Panc1 (cell line): ENCODE measurements at places on chromosomes 5 and 9.

GRCh38 chr5:76524868-76525267 lies 98.3 kb downstream of the F2RL2 start:
- DNase-seq, result no peak

DNA sequence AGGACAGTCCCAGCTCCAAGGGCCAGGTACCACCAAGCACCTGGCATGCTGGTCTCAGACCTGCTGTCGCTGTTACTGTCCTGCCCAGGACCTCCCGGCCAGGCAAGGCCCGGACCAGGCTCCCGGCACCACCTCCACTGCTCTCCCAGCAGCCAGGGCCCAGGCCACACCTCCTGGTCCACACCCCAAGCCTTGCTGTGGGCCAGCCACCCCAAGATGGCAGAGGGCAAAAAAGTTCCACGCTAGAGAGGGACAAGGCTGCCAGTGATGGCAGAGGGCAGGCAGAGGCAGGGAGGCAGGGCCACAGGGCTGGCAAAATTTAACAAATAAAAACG lies 1.1 kb downstream of the DNLZ start:
- DNase-seq, result no peak

DNA sequence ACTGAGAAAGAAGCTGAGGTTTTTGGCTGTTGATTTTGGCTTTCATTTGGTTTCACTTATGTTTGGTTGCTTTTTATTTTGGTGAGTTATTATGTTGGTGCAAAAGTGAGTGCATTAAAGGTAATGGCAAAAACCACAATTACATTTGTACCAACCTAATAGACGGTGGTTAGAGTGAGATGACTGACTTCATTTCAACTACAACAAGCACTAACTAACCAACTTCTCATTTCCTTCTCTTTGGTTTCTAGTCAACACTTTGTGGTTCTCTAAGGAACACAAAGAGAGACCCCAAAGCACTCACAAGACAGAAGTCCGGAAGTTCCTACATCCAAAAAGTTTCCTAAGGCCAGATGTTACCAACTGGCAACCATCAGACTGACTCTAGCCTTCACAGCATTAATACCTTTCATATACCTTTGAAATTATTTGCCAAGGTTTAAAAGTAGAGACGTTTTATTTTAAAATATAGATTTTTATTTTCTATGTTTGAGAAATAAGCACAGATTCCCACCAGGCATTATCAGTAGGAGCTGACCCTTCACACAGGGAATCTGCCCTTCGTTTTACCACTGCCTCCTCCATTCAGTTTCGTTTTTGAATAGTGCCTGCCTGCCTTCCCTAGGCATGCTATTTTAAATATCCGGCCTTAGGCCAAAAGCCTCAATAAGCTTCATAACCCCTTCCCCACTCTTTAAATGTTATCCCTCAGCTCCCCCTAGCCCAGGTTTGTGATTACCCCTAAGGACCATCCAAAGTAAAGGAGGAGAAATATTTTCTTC lies 301.1 kb upstream of the PTGER4 start:
- no peak for DNase-seq

- DNase-seq, result no peak
Measured at GRCh38 chr5:148859703-148860102, 33.3 kb downstream of the ADRB2 start.

DNA sequence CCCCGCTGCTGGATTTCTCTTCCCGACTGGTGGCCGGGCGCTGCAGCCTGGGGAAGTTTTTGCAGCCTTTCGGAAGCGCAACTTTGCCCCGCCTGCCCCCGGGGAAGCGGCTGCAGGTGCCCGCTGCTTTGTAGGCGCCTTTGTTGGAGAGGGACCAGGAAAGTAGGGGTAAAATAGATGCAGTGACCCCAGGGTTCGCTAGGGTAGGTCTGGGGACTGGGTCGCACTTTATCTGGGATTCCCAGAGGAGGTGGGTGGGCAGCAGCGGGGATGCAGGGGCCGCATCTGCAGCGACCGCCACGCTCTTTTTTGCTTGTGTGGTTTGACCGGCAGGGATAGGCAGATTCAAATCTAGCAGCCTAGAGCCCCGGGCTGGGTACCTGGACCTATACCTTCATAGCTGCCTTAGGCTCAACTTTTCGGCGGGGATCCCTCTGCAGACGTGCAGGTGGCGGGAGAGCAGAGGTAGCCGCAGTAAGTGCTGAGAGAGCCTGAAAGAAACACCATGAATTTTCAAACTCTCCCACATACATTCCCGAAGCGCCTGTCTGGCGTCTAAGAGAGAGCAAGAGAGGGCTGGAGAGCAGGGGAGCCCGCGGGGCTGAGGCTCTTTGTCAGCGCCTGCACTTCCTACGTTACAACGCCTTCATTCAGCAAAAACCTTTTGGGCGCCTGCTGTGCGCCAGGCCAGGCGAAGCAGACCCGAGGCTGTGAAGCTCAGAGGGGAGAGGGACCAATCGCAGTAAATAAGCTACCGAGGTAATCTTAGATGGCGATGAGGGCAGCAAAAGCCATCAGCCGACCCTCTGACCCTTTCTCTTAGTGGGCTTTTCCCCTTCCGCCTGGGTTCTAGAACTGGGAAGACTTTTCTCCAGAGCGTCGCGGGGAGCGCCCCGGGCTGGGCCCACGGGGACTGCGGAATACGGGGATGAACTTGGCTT lies 642 bp downstream of the SV2C start:
- DNase-seq, result no peak

DNA sequence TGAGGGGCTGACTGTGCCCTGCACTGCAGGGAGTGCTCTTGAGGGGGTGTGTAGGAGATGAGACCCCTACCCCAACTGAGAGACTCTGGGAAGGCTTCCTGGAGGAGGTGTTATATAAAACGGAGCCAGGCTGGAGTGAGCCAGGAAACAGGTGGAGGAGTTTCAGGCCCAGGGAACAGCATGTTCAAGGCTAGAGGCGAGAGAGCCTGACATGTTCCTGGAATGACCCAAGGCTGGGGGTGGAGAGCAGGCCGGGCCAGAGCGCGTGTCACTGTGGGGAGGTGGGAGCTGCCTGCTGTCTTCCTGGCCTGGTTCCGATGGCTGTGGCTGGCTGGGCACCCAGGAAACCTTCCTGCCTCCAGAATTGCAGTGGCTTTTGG lies 48.7 kb downstream of the RXRA start:
- no peak for DNase-seq

GRCh38 chr9:109027176-109027575 lies 13.9 kb upstream of the CTNNAL1 start:
- DNase-seq, result no peak

GRCh38 chr5:125372694-125373631 lies 626.5 kb upstream of the ZNF608 start:
- DNase-seq, result no peak

GRCh38 chr5:21831145-21831787 lies 1021.9 kb downstream of the CDH12 start:
- no peak for DNase-seq

- no peak for DNase-seq
Measured at GRCh38 chr5:155839251-155840037, 487.5 kb upstream of the SGCD start.

- no peak for DNase-seq
Measured at GRCh38 chr9:27460226-27461023, 63.7 kb upstream of the IFNK start.

GRCh38 chr5:79837761-79838551 lies 148.3 kb downstream of the CMYA5 start:
- DNase-seq, result no peak

DNA sequence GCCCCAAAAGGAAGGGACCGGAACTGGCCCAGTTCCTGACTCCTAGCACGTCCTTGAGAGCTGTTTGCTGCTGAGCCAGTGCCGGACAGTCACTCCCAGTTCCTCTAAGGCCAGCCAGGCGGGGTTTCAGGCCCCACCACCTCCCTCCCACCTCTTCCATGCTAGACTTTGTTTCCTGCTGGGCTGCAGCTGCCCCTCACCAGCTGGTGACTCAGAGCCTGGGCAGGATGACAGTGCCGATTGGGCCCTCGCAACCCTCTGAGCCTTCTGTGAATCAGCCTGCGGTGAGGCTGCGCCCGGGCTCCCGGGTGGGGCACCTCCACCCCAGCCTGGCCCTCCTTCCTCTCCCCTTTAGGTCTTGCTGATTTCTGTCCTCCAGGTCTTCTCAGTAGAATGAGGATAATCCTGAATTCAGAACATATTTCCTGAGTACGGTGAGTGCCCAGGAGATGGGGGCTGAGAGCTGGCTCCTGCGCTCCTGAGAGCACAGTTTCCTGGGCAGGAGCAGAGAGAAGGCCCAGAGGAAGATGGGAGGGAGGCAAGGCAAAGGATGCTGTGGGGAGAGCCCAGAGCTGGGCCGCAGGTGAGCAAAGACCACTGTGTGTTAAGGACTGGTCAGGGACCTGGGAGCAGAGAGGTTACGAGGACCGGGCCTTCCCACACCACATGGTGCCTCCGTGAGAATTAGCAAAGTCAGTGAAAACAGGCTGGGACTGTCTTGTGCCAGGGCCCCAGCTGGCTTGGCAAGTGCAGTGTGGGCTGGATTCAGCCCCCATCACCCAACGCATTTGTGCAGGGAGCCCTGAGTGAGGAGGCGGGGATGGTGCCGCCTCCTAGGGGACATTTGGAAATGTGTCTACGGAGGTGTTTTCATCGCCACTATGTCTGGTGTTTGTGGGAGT lies 32.9 kb upstream of the STXBP1 start:
- peak; percentile 82 for DNase-seq

GRCh38 chr5:123199527-123199926 lies 110.5 kb downstream of the PRDM6 start:
- no peak for DNase-seq

DNA sequence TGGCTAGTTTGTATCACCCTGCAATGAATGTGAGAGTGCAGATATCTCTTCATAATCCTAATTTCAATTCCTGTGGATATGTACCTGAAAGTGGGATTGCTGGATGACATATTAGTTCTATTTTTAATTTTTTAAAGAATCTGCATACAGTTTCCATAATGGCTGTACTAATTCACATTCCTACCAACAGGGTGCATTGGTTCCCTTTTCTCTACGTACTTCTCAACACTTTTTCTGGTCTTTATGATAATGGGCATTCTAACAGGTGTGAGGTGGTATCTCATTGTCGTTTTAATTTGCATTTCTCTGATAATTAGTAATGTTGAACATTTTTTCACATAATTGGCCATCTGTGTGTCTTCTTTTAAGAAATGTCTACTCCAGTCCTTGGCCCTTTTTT lies 927.5 kb downstream of the DTWD2 start:
- DNase-seq, result no peak

- DNase-seq, result no peak
Measured at GRCh38 chr5:6885581-6885980, 172.3 kb downstream of the TENT4A start.

DNA sequence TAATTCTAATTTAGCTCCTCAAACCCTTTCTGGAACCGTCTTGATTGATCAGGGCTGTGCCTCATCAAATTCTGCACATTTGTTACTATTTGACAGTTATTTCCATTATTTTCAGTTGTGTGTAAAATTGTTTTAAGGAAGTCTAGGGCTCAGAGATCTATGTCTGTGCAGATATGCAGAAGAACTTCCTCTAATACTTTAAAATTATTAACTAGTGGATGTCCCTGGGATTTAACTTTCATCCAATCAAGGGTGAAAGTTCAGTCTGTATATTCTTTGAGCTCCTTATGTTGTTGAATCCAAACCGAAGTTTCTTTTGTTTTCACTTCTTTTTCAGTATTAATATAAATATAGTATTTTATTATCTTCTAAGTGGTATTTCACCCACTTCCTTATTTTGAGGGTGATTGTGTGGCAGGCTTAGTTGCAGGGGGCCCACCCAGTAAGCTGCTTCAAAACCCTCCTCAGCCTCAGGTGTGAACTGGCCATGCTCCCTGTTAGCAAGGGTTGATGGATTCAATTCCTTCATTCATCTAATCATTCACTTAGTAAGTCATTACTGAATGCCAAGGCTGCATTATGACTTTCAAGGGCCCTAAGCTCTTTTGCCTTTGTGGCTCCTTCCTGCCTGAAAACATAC lies 2.1 kb upstream of the CAMLG start:
- DNase-seq, result no peak

GRCh38 chr5:6729386-6730310 lies 16.4 kb downstream of the TENT4A start:
- no peak for DNase-seq

- no peak for DNase-seq
Measured at GRCh38 chr5:136731241-136731900, 366.0 kb upstream of the TRPC7 start.

- DNase-seq, result no peak
Measured at GRCh38 chr5:77859306-77859705, 83.2 kb upstream of the TBCA start.

GRCh38 chr5:58048954-58049353 lies 410.9 kb downstream of the PLK2 start:
- no peak for DNase-seq

DNA sequence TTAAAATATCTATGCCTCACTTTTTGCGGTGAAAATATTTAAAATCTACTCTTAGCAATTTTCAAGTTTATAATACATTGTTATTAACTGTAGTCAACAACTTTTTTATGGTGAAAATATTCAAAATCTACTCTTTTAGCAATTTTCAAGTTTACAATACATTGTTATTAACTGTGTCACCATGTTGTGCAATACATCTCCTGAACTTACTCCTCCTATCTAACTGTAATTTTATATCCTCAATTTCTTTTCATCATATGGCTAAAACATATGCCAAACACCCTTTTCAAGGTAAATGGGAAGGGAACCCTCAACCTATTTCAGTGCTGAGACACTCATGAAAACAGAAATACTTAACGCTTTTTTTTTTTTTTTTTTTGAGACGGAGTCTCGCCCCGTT lies 982.7 kb upstream of the DMAC1 start:
- DNase-seq, result no peak

DNA sequence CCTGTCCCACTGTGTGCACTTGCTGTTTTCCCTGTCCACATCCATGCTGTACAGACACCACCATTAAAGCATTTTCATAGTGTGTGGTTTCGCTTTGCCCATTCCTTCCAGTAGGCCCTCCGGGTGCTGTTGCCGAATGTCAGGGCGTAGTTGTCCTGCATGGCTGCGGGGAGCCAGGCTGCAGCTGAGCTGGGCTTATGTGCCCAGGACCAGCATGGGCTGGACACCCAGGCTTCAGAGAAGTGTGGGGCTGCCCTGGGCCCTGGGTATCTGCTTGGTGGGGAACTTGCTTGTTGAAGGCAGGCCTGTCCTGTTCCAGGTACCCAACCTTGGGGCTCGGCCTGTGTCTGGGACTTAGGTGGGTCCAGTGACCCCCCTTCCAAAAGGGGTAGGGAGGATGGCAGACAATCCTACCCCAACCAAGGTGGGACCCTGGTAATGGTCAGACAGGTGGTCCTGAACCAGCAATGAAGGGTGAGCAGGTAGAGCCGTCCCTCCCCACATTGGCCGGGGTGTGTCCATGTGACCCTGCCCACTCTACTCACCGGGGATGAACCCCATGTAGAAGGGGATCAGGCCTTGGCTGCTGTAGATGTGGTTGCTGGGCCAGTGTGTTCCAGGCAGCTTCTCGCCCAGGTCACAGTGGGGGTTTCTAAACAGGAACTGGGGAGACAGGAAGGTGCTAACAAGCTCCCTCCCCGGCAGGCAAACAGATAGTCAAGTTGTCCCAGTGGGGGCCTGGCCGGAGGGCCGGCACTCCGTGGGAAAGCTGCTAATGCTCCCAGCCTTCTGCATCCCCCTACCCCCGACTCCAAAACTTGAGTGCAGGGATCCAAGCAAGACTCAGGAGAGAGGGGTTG lies 2.8 kb downstream of the TUBB4B start:
- no peak for DNase-seq

GRCh38 chr5:112064271-112064701 lies 307.3 kb upstream of the NREP start:
- no peak for DNase-seq
